ENCODE measurements at places on chromosomes 7 and 10.
A peak's percentile ranks its signal among the peaks of the same experiment; 100 is the strongest.

DNA sequence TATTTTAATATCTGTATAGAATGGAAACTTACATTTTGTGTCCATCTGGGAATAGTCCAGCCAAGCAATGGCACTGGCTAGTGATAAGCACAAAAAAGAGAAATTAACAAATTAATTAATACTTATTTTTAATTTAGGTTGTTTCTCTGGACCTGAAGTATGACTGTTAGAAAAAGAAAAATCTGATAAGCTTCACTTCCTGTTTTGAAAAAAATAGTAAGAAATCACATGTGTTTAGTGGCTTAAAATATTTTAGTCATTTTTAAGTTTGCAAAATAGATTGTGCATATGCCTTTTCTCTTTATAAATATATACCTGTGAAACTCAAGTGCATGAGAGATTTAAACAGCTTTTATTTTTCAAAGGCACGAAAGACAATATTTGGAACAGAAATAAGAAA lies 50.1 kb upstream of the CREB5 start:
- DNase-seq: no peak

DNA sequence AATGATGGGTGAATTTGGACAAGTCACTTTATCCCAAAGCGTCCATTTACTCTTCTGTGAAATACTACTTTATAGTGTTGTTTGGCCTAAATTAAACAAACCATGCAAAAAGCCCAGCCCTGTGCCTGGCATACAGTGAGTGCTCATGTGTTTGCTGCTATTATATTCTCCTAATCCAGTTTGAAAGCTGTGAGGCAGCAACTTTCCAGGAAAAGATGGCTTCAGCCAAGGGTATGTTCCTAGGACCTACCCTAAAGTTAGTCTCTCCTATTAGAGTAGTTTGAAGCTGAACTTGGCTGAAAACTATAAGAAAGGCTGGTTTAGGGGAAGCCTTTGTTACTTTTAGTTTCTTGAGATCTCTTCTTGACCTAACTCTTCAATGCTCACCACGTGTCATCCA lies 19.9 kb downstream of the ACSL5 start:
- DNase-seq: no peak

DNA sequence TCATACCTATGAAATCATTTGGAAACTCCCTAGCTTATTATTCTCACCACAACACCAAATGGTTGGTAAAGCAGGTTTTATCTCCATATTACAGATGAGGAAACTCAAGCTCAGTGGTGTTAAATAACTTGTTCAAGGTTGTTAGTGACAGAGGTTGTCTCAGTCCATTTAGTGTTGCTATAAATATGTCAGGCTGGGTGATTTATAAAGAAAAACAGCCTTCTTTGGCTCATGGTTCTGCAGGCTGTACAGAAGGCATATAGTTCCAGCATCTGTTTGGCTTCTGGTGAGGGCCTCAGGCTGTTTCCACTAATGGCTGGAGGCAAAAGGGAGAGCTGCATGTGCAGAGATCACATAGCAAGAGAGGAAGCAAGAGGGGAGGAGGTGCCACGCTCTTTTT lies 96.6 kb downstream of the ZNF438 start:
- DNase-seq: no peak

DNA sequence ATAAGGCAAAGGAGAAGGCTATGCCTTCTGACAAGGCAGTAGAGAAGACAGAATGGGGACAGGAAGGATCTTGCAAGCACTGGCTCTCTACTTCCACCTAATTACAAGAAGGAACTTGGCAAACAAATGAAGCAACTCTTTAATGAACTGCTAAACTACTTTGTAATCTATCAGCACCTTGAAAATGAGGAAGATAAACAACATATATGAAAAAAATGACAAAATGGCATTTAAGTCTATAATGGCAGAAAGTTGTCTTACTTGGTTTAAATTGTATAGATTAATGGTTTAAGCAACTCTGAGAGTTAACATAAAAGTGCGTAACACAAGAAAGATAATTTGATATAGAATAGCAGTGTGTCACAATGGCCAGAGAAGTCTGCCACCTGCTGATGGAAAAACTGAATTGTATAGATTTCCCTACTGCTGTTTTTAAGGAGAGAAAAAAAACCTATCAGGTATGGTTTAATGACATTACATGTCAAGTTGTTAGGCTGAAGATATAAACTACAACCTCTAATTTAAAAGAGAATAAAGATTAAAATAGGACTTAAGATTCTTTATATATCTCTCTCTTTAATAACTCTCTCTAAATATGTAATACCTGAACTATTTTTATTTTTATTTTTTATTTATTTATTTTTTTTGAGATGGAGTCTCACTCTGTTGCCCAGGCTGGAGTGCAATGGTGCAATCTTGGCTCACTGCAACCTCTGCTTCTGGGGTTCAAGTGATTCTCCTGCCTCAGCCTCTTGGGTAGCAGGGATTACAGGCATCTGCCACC lies 11.8 kb downstream of the NT5C3A start:
- no peak for DNase-seq

- DNase-seq: no peak
Observed at GRCh38 chr7:47779341-47779771, 168.9 kb downstream of the PKD1L1 start.

DNA sequence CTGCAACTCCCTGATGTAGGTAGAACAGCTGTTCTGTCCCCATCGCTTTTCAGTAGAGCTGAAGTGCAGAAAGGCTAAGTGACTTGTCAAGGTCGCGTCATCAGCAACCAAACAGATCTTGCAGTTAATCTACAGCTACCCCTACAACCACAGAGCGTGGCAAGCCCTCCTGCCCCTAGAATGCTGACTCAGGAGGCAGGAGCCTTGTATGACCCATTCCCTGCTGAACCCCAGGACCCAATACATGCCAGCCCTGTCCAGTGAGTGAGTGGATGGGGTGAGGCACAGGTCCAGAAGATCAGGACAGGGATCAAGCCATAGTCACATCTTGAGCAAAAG lies 26.6 kb upstream of the GJD4 start:
- DNase-seq: no peak

DNA sequence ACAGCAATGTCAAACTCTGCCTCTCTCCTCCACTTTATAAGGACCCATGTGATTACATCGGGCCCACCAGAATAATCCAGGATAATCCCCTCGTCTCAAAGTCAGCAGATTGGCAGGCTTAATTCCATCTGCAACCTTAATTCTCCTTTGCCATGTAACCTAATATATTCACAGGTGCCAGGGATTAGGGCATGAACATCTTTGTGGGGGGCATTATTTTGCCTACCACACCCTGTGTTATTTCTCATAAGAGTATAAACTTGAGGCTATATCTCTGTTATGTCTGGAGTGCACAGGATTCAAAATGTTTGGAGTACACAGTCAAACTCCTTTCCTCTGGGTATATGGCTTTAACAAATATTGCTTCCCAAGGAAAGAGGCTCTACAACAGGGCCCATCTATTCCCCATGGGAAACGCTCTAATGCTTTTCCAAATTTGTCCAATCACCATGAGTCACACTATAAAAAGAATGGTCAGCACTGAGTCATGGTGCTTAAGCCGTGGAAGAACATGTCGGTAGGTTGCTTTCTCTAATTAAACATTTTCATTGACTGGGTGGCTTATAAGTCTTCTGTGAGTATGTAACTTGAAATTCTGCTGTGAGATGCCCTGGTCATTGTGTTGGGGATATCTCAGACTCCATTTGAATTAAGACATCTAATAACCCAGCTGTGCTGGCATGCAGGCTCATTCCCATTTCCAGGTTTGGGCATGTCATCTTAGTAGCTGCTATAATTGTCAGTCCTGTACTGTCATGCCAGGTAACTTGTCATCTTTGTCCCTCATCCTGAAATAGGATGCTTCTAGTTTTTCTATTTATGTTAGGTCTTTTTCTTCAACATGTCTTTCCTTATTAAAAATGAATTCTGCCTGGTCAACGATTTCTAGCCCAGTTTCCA lies 11.5 kb upstream of the AKR1B10 start:
- DNase-seq: peak; percentile 42

GRCh38 chr10:88608780-88609179 lies 22.2 kb downstream of the LIPJ start:
- DNase-seq: no peak

GRCh38 chr7:1287752-1288201 lies 55.1 kb downstream of the UNCX start:
- DNase-seq: no peak

DNA sequence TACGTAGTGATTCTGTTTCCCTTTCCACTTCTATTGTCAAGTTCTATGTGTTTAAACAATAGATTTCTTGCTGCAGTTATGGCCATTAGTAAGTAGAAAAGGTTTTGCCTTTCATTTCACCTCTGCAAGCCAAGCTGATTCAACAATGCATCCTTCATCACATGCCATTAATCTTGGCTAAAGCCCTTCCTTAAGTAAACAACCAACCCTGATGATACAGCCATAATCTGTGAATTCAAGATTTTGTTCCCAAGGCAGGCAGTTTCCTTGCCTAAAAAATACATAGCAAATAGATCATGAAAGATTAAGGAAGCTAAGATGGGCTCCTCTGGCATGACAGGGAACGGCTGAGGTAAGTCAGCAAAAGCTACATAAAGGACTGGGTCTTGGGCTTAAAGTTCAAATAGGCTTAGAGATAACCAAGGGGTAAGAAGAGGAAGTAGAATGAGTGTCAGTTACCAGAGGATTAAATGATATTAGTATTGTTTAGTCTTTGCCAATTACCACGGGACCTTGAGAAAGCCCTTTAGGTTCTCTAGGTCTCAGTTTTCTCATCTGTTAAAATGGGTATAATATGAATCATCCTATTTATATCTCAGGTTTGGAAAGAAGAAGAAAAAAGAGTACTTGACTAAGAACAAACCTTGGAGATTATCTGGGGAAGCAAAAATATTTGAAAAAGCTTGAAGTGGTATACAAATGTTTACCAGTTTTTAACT lies 35.9 kb upstream of the ANK3 start:
- no peak for DNase-seq

DNA sequence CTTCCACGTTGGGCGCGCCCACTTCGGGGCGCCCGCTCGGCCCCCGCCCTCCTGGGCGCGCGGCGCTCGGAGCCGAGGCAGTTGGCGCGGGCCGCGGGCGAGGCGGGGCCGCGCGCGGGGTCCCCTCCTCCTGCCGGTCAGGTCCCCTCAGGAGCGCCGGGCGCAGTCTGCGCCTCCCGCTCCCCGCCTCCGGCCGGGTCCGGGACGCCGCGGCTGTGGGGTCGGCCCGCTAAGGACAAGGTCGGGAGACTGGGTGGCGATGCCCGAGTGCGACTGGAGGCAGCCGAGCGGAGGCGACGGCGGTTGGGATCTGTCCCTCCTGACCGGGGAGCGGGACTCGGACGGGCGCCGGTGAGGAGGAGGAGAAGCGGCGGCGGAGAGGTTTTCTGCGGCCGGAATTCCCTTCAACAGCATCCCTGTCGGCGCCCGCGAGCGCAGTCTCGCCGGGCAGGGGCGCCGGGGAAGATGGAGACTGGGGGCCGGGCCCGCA lies at the start of gene ATRNL1:
TSS of gene ATRNL1 (plus strand) at position 80 of the 490 bp plus-strand sequence. CDS start at position 466, 386 bp downstream.
- DNase-seq: no peak

- no peak for DNase-seq
Observed at GRCh38 chr7:1503390-1503789, 799 bp downstream of the INTS1 start.

- DNase-seq: no peak
Observed at GRCh38 chr7:917255-918117, 37.0 kb downstream of the ADAP1 start.

DNA sequence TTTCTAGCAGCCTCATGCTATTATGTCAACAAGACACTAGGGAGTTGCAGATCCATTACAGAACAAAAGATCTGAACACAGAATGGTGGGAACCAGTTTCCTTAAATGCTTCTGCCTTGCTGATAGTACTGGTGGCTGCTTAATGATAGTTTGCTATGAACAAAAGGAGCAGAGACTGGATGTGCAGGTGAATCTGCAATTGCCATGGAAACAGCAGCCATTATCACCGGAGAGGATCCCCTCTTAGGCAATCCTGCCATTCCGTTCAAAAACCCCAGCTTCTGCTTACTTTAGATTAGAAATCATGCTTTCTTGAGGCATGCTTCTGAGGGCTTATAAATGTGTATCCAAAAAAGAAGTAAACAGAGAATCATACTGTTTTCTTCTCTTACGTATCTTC lies 80.0 kb upstream of the PRKAR2B start:
- no peak for DNase-seq

DNA sequence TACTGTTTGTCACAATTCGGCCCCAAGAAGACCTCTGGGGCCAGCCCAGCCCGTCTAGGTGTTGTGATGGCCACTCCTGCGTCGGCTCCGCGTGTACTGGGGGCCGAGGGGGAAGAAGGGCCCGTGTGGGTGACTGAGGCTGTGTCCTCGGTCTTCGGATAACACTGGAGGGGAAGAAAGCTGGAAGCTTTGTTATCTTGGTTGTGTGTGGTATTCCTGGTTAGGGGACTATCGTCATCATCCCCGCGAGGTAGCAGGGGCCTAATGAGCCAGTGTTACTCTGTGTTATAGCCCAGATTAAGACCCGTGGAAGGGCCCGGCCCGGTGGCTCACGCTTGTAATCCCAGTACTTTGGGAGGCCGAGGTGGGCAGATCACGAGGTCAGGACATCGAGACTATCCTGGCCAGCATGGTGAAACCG lies 854 bp downstream of the MTG1 start:
- DNase-seq: no peak

DNA sequence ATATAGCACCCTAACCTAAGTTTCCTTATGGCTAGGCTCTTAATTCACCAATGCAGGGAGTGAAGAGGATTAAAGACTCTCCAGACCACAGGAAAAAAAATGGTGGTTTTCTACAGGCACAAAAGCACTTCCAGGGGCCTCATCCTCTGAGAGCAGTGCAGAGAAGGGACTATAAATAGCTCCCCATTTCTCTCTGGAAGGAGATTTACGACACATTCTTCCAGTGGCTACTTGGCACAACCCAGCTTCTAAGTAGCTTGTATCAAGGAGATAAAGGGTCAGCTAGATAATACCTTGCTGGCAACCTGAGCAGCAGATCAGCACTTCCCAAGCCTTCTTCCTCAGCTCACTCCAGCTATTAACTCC lies 73.5 kb downstream of the CRPPA start:
- no peak for DNase-seq

DNA sequence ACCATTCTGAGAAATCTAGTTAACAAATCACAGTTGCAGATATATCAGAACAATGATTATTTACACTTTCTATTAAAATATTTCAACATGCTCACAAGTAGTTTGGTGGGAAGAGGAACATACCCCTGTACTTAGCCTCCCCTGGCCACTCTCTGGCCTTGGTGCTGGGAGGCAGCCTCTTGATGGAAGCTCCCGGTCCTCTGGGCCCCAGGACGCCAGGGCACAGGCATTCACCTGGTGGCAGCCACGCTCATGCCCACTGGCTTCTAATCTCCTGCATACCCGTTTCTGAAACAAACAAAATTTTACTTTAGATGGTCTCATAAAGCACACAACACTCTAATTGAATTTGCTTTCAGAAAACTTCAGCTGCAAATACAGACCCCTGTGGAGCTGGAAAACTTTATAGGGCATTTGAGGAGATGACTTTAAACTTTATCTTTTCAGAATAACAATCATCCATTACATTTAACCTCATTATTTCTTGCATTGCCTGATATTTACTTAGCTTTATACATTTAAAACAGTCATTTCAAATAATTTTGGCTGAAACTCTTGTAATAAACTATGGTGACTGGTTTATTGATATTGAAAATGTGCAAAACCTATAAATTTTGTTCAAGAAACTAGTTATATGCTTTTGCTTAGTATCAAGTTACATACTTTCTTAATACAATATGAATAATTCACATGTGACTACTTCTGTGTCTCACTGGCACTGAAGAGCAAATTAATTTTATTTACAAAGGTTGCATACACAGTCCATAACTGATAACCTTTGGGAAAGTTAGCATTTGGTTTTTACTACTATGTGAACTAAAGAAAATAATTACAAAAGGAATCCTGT lies 30.8 kb downstream of the C10orf143 start:
- no peak for DNase-seq
